Fibroblast of skin of back (primary cell): ENCODE measurements at places on chromosomes 13 and 19.

- no peak for DNase-seq
Observed at GRCh38 chr19:19502808-19503602, 12.3 kb downstream of the TSSK6 start.

- DNase-seq: no peak
Observed at GRCh38 chr13:81058211-81058915, 717.4 kb upstream of the SPRY2 start.

- DNase-seq: no peak
Observed at GRCh38 chr13:102769679-102770078, 3.9 kb downstream of the TEX30 start.

DNA sequence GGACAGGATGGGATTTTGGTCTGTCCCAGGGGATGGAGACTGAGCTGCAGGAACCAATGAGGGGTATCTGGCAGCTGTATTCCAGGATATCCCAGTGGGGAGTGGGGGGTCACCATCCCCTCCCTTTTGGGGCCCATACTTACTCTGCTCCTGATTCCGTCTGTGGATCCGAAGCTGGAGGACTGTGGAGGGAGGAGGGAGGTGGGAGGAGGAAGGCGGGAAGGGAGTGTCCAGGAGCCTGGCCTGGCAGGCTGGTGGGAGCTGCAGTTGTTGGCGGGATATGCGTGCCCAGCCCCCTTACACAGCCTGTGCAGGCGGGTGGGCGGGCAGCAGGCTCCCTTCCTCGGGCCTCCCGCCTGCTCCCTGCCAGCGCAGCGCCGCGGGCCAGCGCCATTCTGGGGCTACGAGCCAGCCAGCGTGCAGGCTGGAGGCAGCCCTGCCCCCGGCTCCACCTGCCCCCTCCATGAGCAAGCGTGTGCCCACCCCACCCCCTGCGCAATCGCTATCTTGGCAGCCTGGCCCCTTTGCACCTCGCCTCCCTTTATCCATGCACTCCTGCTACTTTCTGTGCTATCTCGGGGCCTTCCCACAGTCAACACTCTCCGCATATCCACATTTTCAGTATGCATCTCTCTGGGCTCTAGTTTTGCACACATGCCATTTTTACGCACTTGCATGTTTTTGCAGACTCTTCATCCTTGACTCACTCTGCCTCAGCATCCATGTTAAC is 2.8 kb downstream of the MAMSTR start:
- peak; percentile 54 for DNase-seq

- DNase-seq: no peak
Observed at GRCh38 chr13:90958866-90959265, 388.6 kb upstream of the MIR17HG start.

GRCh38 chr13:114310956-114311355 is 3.3 kb upstream of the CHAMP1 start:
- DNase-seq: peak; percentile 69

DNA sequence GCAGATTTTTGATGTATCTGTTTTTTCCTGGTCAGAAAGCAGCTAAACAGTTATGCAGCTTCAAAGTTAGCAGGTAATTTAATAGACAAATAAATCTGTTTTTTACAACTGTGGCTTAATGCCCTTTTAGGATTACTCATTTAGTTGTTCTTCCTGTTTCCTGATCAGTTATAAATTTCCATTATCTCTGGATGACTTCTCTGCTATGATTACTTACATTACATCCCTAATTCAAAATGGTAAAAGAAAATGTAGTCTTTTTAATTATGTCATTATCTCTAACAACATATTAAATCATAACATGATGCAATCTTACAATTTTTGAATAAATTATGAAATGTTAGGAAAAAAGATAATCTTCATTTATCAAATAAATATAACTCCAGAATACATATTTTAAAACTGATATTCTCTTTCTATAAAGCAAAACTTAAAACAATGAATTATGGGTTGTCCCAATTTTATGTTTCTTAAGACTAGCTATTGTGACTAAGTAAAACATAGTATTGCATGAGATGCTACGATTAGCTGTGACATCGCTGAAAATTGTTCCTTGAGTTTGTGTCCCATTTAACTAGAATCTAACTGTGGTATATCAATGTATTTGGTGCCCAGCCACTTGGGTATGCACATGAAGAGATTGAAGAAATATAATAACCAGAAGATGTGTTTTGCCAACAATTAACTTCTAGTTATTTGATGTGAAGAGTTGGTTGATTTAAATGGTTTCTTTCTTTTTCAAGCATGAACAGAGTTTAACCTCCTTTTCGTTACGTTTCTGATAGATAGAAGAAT is 605.3 kb upstream of the SPRY2 start:
- no peak for DNase-seq

- DNase-seq: no peak
Observed at GRCh38 chr13:102311901-102312300, 89.9 kb downstream of the FGF14 start.
